SJSA1 (cell line): ENCODE measurements at places on chromosomes 1 and 21.

DNA sequence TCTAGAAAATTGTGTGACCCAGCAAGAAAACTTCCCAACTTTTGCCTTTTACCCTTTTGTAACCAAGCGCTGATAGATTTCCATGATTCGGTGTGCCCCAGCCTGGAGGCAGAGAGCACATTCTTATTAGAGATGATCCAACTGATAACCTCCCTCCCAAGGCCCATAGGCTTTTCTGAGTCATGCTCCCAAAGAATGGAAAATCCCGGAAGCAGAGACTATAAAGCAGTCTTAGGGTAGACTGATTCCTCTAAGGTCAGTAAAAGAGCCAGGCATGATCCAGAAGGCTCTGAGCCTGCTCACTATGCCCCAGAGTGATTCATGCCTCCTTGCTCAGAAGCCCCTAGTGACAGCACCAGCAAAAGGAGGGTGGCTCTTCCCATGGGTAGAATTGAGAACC lies 4.3 kb downstream of the CAMK1G start:
- no peak for DNase-seq

DNA sequence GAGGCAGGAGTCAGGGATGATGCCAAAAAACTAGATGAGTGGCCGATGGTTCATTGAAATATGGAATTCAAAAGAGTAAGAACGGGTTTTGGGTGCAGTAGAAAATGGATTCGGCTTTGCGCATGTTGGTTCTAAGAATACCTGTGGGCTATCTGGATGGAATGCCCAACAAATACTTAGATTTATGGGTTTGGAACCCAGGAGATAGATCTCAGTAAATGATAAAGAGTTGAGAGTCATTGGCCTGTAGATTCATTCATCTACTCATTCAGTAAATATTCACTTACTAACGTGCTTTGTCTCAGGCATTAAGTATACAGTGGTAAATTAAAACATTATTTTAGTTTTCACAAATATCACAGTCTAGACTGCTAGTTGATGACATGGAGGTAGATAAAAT lies 247.7 kb downstream of the NFIA start:
- DNase-seq, result no peak

GRCh38 chr1:100928128-100928527 lies 32.2 kb downstream of the SLC30A7 start:
- no peak for DNase-seq

DNA sequence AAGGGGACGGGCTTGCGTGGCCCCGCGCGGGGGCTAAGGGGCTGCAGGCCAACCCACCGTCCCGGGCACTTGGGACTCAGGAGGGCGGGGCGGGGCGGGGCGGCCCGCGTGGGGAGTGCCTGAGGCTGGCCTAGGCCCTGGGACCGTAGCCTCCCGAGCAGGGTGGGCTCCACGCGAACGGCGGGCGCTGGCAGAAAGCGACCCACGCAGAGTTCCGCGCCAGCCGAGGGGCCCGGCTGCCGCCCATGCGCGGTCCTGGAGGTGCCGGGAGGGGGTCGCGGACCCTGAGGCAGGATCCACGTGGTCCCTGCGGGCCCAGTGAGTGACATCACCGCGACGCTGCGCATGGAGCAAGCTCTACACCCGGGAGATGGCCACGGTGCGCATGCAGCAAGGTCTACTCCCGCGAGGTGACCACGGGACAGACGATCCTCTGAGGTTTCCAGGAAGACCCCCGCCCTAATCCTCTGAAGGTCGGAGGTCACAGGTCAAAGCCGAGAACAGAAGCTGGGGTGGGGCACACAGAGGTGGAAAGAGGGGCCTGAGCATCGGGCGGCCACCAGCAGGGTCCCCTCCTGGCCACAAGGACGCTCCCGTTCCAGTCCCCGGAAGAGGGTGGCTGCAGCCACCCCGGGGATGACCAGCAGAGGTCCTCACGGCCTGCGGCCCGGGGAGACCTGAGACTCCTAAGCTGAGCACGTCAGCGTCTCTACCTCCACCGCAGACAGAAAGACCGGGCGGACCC lies 13.5 kb upstream of the SLC19A1 start:
- DNase-seq, result peak; percentile 86
